Hippocampal formation (tissue), 2 donors: ENCODE measurements at places on chromosomes 11 and 22.

DNA sequence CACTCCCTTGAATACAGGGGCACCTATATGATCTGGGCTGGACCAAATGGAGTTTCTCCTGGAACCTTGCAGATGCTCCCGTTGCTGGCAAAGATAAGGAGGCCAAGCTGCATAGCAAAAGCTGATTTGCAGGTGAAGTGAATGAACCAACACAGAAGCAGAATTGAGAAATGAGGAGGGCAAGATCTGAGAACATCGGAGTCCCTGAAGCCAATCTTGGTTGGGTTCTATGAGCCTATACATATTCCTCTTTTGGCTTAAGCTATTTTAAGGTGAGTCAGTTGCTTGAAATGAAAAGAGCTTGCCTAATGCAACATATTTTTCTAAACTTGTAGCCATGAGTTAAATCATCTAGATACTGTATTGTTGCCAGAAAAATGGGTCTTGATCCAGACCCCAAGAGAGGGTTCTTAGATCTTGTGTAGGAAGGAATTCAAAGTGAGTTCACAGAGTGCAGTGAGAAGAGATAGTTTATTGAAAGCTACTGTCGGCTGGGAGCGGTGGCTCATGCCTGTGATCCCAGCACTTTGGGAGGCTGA lies 23.5 kb downstream of the WEE1 start:
- DNase-seq = no peak

DNA sequence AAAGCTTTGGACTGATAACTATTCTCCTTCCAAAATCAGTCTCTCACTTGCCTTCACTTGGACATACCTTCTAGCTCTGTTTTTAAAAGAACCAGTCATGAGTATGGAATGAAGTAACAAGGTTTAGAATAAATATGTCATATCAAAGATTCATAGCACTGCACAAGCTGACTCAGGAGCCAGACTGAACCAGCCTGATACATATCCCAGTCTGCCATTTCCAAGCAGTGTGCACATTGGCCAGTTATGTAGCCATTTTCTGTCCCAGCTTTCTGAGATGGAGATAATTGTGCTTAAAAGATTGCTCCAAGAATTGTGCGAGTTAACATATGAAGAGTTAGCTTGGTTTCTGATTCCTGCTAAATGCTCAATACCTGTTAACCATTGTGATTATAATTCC lies 311.3 kb downstream of the C11orf87 start:
- DNase-seq = no peak

DNA sequence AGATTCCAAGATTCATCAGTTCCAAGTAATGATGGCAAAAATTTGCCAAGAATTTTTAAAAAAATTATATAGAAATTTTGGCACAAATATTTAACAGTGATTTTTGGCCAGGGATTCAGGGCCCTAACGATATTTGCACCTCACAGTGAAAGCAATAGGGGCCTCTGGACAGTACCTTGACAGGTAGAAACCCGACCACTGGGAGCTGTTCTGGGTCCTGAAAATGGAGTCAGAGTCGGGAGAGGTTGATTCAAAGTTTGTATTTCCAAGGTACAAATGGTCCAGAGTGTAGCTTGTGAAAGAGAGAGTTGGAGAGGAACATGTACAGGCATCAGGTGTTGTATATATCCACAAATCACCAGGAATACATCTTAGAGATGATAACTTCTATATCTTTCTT lies 41.6 kb downstream of the MRGPRX2 start:
- DNase-seq = no peak

- no peak for DNase-seq
These were observed 1067.8 kb downstream of the LRRC4C start for GRCh38 chr11:40391679-40392078.

DNA sequence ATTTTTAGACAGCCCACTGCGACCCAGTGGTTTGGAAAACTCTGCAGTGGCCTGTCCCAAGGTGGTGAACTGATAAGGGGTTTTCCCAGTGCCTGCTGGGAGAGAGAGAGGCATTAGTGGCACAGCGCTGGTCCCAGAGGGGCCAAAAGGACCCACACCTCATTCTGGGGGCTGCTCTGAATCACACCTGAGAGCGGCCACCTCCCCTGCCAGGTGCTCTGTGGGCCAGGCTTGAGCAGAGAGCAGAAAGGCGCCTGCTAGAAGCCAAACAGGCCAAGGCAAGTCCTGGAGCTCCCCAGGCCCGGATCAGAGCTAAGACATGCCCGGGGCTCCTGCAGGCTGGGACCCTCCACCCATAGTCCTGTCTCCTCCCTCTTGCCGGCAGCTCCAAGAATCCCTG lies 20.9 kb downstream of the TRIM29 start:
- no peak for DNase-seq

DNA sequence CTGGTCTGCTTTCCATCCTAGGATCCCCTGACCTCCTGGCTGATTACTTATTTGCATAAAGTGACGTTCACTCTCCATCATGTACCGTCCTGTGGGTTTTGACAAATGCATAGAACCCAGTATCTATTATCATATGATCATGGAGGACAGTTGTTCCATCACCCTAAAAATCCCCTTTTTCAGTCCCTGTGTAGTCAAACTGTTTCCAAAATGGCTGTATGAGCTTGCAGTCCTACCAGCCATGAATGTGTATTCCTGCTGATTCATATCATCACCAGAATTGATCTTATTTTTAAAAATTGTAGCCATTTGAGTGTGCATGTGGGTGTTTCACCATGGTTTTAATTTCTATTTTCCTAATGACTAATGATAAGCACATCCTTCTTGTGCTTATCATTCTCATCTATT lies 108.8 kb downstream of the MPPED1 start:
- no peak for DNase-seq

DNA sequence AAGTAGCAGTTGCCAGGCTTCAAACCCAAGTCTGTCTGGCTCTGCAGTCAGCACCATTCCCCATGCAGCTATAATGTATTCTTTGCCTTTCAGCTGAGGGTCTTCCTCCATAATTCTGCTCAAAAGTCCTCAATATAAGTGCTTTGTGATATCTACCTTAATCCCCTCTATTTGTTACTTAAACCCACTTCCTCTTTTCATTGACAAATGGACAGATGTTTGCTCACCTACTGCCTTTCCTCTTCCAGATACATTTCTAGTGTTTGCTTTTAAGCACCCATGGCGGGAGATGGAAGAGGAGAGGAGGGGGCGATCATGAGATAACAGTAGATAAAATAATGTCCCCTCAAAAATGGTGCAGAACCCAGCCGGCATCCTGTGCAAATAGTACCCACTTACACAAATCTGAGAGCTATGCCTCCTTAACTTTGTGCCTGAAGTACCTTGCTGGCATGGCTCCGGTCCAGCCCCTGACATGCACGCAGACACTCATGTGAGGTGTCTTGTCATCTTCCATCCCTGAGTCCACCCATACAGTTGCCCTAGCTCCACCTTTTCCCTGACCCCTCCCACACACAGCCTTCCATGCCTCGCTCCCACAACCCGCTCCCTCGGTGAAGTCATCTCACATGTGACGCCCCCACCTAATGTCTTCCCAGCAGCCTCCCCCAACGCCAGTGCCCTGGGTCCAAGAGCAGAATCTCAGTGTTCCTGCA lies 109.6 kb downstream of the TRIM29 start:
- no peak for DNase-seq

- no peak for DNase-seq
These were observed 644 bp upstream of the NDUFV1 start for GRCh38 chr11:67606093-67606491.

DNA sequence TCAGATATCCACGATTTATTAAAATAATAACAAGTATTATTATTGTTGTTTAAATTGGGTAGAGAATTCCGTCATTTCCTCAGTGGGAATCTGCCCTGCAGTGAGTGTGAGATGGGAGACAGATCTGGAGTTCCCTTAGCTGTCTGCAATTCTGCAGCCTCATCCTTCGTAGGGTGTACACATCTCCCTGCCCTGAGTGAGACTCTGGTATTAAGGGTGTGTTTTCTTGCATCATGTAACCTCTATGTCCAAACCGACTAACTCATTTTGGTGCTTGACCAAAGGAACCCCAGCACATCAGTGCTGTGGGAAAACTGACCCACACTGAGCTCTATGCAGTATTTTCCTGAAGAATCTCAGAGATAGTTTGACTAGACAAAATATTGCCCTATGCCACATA lies 157.6 kb downstream of the LDLRAD3 start:
- DNase-seq = no peak

GRCh38 chr11:93747122-93747521 lies 5.7 kb downstream of the C11orf54 start:
- DNase-seq = no peak

GRCh38 chr11:95230810-95231126 lies 234 bp downstream of the SESN3 start:
- no peak for DNase-seq

DNA sequence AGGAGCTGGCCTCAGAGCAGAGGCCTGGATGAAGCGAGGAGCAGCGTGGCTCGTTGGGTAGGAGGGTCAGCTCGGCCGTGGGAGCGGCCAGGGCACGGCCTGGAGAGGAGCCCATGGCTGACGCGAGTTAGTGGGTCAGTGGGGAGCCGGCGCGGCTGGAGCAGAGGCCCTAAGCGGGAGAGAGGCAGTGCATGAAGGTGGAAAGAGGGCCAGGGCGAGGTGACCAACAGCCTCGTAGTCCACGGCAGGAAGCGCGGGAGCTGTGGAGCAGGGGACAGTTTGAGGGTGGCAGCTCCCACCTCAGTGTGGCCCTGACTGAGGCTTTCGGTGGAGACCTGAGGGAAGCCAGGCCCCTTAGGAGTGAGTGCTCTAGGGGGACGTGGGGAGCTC lies 24.1 kb downstream of the DCPS start:
- DNase-seq = no peak

DNA sequence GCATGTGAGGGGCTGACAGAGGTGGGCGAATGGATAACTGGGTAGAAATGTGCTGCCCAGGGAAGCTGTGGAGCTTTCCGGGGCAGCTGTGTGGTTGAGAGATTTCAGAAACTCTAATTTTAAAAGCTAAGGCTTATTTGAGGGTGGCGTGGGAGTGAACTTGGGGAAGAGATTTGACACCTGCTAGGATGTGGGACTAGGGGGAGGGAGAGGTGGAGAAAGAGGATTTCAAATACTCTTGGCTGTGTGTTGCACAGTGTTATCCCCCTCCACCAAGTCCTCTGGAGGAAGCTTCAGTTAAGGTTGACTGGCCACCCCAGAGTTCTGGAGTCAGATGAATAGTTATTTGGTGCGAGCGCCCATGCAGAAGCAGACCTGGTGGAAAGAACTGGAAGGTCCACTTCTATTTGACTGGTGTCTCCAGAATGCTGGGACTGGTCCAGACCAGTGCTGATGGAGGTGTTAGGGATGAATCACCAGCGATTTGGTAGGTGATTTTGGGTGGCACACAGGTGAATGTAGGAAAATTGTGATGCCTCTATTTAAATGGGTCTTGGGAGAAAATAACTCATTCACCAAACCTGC lies 72.8 kb upstream of the ALX4 start:
- no peak for DNase-seq

GRCh38 chr11:113411536-113411935 lies 24.0 kb downstream of the ANKK1 start:
- DNase-seq = no peak

- no peak for DNase-seq
These were observed 5.8 kb downstream of the SSH3 start for GRCh38 chr11:67309166-67309565.

GRCh38 chr11:97414801-97415200 lies 1025.0 kb downstream of the JRKL start:
- DNase-seq = no peak

- no peak for DNase-seq
These were observed 131.2 kb upstream of the RCN1 start for GRCh38 chr11:31959716-31960115.

GRCh38 chr11:115930886-115931547 lies 426.8 kb upstream of the CADM1 start:
- DNase-seq = no peak

- DNase-seq = peak; percentile 59
These were observed 26.4 kb downstream of the LRFN4 start for GRCh38 chr11:66883016-66883965.

DNA sequence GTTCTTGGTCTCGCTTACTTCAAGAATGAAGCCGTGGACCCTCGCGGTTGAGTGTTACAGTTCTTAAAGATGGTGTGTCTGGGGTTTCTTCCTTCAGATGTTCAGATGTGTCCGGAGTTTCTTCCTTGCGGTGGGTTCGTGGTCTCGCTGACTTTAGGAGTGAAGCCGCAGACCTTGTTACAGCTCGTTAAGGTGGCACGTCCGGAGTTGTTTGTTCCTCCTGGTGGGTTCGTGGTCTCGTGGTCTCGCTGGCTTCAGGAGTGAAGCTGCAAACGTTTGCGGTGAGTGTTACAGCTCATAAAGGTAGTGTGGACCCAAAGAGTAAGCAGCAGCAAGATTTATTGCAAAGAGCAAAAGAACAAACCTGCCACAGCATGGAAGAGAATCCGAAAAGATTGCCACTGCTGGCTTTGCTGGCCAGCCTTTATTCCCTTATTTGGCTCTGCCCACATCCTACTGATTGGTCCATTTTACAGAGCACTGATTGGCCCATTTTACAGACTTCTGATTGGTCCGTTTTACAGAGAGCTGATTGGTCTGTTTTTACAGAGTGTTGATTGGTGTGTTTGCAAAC lies 27.1 kb upstream of the NXPE2 start:
- no peak for DNase-seq

DNA sequence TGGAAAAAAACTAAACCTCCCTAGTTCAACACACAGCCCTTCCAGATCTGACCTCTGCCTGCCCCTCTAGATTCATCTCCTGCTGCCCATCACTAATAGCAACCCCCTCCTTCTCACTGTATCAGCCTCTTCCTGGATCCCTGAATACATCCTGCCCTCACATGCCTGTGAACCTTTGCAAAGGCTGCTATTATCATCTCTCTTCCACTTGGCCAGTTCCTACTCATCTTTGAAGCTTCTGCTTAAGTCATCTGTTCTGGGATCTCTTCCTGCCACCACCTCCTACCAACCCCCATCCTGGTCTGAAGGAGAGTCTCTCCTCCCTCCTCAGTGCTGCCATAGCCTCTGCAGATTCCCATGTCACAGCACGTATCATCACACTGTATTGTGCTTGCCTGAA lies 38.0 kb upstream of the AMOTL1 start:
- DNase-seq = no peak

DNA sequence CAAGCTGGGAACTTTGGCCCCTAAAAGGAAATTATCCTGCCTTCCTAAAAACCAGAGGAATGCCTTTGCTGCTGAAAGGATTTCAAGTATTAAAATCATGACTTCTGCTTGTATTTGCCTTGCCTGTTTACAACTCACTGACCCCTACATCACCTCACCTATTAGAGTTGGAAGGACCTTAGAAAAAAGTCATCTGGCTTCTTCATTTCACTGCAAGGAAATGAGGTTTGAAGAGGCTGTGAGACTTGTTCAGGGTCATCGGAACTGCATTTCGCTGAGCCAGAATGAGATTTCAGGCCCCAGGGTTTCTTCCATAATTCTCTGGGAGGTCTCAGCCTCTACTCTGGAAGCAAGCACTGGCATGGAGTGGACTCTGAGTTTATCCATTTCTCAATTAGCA lies 304.1 kb downstream of the BUD13 start:
- no peak for DNase-seq

DNA sequence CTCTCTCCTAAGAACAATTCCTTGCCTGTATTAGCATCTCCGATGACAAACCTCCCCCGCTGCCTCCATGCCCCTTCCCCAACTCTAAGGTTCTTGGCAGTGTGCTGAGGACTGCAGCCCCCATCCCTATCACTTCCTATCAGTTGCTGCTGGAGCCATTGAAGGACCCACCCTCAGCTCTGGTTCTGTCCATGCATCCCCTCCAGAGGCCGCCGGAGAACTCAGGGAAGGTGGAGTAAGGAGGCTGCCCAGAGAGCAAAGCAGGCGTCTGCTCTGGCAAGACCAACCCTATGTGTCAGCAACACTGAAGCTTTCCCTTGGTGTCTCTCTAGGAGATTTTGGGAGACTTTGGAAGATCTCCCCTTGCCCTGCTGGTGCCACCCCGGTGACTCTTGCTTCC lies 1139.5 kb downstream of the TBC1D22A start:
- DNase-seq = no peak

GRCh38 chr11:1896923-1897322 lies 5.2 kb upstream of the PRR33 start:
- DNase-seq = no peak
